Activated CD8-positive, alpha-beta memory T cell treated with anti-CD3 and anti-CD28 coated beads, Interleukin-2, amount 10 ng/mL, durations not matched to agents 7 days and 5 days (primary cell): ENCODE measurements at places on chromosomes 11 and 22. TPM values are rescaled to one million over a fixed set of nuclear protein-coding genes. Genes with fewer than 3 reads are reported as not detected.

BSCL2 gene
- 24.2 TPM for total RNA-seq

DNA sequence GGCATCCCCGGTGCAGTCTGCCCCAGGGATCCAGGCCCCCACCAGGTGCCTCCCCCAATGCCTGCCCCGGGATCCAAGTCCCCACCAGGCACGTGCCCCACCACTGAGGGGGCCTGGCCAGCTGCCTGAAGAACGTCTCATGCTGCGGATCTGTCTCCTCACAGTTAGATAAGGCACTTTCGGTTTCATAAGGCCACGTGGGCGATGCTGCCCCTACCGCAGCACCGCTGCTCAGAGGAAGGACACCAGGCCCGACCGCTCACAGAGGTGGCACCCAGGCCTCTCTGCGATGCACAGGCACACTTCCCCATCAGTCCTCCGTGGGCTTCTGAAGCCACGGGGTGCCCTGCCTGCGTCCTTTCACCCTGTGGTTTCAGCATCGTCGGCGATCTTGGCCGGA, 68.1 kb upstream of the BID start:
- H3K4me3 ChIP-seq: peak overlapping the region; percentile 13
- no peaks in the 10 kb centered on the region for H3K36me3 ChIP-seq
- H3K27me3 ChIP-seq: no peaks in the 10 kb centered on the region
- peak overlapping the region; percentile 9 for H3K27ac ChIP-seq

GRCh38 chr11:100687630-100688395, 725 bp downstream of the ARHGAP42 start:
- no peak for DNase-seq
- H3K4me1 ChIP-seq: peaks cover 8% of the 10 kb centered on the region
- H3K4me3 ChIP-seq: peak overlapping the region; percentile 61
- no peak overlapping the region for H3K27ac ChIP-seq

DNA sequence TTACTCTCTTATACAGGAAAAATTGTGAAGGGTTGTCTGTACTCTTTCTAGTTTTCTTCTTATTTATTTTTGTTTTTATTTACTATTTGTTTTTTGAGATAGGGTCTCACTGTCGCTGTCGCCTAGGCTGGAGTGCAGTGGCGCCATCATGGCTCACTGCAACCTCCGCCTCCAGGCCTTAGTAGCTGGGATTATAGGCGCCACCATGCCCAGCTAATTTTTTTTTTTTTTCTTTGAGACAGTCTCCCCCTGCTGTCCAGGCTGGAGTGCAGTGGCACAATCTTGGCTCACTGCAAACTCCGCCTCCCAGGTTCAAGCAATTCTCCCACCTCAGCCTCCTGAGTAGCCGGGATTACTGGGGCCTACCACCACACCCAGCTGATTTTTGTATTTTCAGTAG, 18.4 kb downstream of the CUL5 start:
- peaks cover 22% of the 10 kb centered on the region for H3K4me1 ChIP-seq
- no peak for DNase-seq
- no peak overlapping the region for H3K27ac ChIP-seq
- H3K36me3 ChIP-seq: peaks cover 38% of the 10 kb centered on the region
- H3K27me3 ChIP-seq: no peaks in the 10 kb centered on the region

DNA sequence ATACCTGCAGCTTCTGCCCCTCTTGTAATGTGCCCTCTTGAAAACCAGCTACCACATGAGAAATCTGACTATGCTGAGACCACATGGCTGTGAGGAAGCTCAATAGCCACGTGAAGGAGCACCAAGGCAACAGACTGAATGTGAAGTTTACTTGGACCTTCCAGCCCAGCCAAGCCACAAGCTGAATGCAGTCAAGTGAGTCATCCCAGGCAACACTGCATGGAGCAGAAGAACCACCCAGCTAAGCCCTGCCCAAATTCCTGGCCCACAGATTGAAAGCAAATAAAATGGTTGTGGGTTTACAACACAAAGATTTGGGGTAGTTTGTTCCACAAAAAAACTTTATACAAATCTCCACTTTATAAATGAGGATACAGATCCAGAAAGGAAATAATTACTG, 114.5 kb downstream of the TIMP3 start:
- H3K4me3 ChIP-seq: no peak overlapping the region
- H3K36me3 ChIP-seq: no peaks in the 10 kb centered on the region
- no peak overlapping the region for H3K27ac ChIP-seq
- peaks cover 2% of the 10 kb centered on the region for H3K27me3 ChIP-seq
- no peak for DNase-seq

OR52E8 gene
- total RNA-seq: not detected

- H3K27me3 ChIP-seq: peaks cover 9% of the 10 kb centered on the region
- no peak overlapping the region for H3K27ac ChIP-seq
- no peak overlapping the region for H3K4me3 ChIP-seq
- no peaks in the 10 kb centered on the region for H3K4me1 ChIP-seq
- no peaks in the 10 kb centered on the region for H3K36me3 ChIP-seq
- DNase-seq: no peak
Measured at GRCh38 chr22:25888399-25889054, 146.5 kb downstream of the MYO18B start.

DSCAML1 gene
- total RNA-seq: 1.4 TPM
